Cardiac muscle cell (in vitro differentiated cells and primary cell): ENCODE measurements at places on chromosomes 7 and 10.

DNA sequence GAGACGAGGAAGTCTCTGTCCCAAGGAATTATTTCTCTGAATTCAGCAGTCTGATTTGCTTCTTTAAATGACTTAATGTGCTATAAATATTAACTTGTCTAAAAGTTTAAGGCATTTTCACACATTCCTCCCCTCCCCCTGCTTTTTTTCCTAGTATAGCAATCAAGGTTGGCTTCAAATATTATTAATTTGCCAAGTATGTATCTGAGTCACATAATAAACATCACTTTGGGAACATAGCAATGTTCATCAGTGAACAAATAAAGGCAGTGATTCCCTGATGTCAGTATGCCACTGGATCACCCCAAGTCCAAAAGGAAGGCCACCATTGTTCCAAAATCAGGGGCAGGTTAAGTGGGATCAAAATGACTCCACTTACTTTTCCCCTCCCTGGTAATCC is 40.5 kb downstream of the PDE6C start:
- DNase-seq = peak; percentile 9

GRCh38 chr7:100127866-100128636 is 1.3 kb downstream of the MBLAC1 start:
- peak; percentile 62 for DNase-seq

GRCh38 chr7:134809616-134810015 is 30.2 kb downstream of the CALD1 start:
- DNase-seq = no peak

DNA sequence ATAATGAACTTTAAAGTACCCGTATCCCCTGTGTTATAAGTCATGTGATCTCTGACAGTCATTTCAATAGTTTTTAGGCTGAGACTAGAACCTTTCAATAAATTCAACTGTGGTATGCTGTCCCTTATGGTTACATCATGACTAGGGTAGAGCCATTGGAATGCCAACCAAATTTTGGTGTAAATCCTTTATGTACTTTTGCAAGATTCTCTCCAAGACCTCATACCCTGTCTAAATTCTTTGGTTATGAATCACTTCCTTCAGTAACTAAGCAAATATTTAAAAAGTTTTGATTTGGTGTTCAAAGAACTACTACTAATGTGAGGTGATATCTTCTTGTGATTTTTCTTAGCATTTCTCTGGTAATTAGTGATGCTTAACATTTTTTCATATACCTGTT is 20.8 kb upstream of the OR6B1 start:
- peak; percentile 81 for DNase-seq

- DNase-seq = peak; percentile 82
Observed at GRCh38 chr10:26697163-26697921, at the start of gene PDSS1. PDSS1 (plus strand) TSS chr10:26697701; CDS start chr10:26697712, 11 bp downstream.

DNA sequence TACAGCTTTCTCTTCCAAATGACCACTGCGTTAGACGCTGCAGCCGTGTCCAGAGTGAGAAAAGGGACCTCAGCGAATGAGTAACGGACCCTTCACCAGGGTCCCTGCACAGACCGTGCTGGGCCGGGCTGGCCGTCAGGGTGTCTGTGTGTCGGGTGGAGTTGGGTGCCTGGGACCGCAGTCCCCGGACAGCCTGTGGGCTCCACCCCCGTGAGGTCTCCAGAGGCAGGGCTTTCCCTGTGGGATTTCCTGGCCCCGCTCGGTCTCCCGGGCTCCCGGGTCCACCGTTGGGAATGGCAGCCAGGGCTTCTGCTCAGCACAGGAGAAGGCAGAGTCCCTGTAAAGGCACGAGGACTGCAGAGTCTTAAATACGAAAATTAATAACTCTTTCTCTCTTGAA is 509.7 kb downstream of the TCERG1L start:
- DNase-seq = no peak

- DNase-seq = no peak
Observed at GRCh38 chr10:8874268-8874667, 819.8 kb downstream of the GATA3 start.

- no peak for DNase-seq
Observed at GRCh38 chr10:132270721-132271457, 36.9 kb downstream of the STK32C start.

GRCh38 chr7:93442478-93443224 is 131.9 kb downstream of the CALCR start:
- peak; percentile 47 for DNase-seq

- no peak for DNase-seq
Observed at GRCh38 chr10:82887488-82887887, 1012.5 kb downstream of the NRG3 start.

GRCh38 chr10:13993169-13993568 is 337.6 kb downstream of the FRMD4A start:
- DNase-seq = peak; percentile 93

DNA sequence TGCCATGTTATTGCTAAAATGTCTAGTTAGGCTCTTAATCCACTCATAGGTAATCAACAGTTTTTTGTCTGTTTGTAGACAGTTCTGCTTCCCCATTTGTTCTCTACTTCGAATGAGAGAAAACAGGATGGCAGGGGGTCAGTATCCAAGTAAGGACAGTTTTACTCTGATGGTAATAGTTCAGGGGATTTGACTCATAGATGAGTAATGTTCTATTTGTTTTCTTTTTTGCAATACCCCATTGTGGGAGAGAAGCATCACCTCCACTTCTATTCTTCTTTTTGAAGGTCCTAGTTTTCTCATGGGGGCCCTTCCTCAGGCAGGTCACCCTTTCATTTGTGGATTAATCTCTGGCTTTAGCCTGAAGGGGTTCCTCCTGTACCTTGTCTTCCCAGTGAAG is 13.9 kb downstream of the PCLO start:
- peak; percentile 8 for DNase-seq

GRCh38 chr7:16967300-16967811 is 85.6 kb upstream of the AGR3 start:
- peak; percentile 84 for DNase-seq

DNA sequence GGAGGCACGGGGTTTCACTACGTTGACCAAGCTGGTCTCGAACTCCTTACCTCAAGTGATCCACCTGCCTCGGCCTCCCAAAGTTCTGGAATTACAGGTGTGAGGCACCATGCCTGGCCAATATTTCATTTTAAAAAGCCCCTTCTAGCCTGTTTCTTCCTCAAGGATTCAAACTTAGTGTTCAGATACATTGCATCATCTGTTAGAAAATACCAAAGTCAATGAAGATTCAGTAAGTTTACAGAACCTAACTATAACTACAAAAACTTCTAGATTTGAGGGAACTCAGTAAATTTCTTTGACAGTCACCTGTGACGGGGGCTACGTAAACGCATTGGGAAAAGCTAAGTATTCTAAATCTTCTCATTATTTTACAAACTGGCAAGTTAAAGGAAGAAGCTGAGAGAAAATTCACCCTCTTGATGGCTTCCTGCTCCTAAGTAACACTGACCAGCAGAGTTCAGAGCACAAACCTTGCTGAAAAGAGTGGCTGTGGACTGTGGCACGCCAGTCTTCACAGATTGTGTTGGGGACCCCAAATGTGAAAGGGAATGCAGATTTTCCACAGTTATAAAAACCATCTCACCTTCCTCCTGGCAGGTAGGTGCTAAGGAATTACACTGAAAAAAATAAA is 162.2 kb downstream of the PKD1L1 start:
- DNase-seq = no peak

- DNase-seq = no peak
Observed at GRCh38 chr7:122166275-122166674, 22.2 kb upstream of the AASS start.

DNA sequence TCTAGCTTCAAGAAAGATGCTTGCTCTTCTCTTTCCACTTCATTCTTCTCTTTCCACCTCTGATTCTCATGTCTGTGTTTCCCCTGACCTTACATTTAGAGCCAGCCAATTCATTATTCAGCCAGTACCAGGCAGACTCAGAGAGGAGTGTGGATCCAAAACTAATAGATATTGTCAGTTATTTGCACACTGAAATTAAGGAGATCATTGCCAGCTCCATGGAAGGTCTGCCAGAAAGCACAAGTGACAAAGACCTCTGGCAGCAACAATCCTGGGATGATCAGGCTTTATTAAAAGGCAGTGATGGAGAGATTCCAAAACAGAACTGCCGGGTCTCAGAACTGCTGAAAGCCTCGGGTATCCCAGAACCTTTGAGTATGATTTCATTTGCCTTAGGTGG is 749.4 kb downstream of the XPNPEP1 start:
- no peak for DNase-seq

DNA sequence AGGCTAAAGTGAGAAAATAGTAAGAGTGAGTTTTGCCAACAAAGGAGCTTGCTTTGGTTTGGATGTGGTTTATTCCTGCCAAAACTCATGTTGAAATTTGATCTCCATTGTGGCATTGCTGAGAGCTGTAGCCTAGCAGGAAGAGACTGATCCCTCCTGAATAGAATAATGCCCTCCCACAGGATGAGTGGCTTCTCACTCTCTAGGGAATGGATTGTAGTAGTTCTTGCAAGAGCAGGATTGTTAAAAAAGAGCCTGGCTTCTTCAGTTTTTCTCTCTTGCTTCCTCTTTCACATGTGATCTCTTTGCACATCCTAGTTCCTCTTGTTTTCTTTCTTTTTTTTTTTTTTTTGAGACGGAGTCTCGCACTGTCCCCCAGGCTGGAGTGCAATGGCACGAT is 34.4 kb downstream of the ASAH2 start:
- peak; percentile 62 for DNase-seq

DNA sequence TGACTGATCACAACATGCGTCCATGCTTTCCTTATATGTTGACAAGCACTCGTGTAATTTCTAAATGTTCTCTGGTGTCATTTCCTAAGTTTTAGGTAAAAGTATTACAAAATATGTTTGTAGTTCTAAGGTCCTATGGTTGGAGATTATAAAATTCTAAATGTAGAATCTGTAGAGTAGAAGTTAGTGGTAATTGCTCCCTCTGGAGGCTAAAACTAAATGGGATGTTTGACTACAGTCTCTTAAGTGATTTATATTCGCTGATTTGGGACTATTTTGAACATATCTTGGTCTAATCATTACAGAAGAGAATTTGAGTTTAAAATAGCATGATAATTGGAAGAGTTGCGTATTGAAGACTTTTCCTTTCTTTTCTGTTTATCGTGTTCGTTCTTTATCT is 74.1 kb downstream of the ZMYND11 start:
- DNase-seq = peak; percentile 25

DNA sequence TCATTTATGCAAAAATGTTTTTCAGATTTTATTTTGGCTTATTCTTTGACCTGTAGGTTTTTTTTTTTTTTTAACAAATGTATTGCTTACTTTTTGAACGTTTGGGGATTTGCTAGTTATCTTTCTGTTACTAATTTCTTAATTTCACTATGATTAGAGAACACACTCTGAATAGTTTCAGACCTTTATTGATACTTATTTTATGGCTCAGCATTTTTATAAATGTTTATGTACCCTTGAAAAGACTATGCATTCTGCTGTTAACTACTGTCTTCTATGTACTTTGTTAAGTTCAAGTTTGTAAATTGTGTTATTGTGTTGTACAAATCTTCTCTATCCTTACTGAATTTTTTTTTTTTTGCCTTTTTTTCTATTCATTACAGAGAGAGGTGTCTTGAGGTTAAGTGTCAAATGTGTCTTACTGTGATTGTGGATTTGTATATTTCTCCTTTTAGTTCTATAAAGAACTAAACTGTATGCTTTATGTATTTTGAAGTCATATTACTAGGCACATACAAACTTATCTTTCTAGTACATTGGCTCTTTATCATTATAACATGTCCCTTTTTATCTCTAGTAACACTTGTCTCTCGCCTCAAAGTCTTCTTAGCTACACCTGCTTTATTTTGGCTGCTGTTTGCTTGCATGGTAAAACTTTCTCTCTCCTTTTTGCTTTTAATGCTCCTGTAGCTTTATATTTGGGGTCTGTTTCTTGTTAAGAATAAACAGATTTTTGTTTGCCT is 8.1 kb downstream of the MKLN1 start:
- no peak for DNase-seq

GRCh38 chr7:140926021-140926817 is 1.5 kb upstream of the BRAF start:
- DNase-seq = no peak

GRCh38 chr10:4053940-4054339 is 268.9 kb upstream of the KLF6 start:
- no peak for DNase-seq

GRCh38 chr10:114404171-114405010 is at the start of gene AFAP1L2:
AFAP1L2 (minus strand) TSS chr10:114404502; CDS start chr10:114404455, 47 bp downstream.
- peak; percentile 64 for DNase-seq

- DNase-seq = no peak
Observed at GRCh38 chr7:94049615-94050014, 45.5 kb upstream of the BET1 start.
